ENCODE measurements at places on chromosomes 12 and 14. TPM values are rescaled to one million over a fixed set of nuclear protein-coding genes. Genes with fewer than 3 reads are reported as not detected.

GRCh38 chr14:64476438-64476837 is 11.1 kb downstream of the AKAP5 start:
- DNase-seq = no peak

DNA sequence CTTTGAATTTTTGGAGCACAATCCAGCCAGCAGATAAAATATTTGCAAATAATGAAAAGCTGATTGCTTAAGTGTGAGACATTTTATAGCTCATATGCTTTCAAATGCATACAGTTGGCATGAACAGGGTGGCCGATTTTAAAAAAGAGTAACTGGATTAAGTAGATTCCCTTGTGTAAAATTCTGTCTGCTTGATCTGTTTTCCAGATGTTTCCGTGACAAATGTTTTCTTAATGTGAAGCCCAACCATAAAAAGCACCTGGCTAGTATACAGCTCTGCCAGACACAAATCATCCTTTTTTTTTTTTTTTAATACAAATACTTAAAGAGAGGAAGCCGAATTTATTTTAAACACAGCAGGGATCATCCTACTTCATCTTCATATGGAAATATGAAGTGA is 440.7 kb downstream of the CCER1 start:
- no peak for DNase-seq

DNA sequence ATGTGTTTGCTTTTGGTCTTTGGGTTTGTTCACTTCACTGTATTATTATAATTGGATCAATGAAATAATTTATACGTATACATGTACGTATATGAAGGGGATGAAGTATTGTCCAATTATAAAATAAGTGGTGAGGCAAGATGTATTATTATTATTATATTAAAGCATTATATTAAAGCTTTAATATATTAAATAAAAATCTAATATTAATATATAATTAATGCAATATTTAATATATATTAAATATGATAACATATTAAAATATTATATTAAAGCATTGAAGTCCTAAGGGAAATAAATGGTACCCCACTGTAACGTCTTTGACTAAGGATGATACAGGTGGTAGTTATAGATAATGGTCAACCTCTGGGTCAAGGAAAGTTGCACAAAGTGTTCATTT is 63.7 kb upstream of the RTL1 start:
- no peak for DNase-seq

- DNase-seq = no peak
These were observed 430 bp downstream of the SLC41A2 start for GRCh38 chr12:104957719-104958000.

DNA sequence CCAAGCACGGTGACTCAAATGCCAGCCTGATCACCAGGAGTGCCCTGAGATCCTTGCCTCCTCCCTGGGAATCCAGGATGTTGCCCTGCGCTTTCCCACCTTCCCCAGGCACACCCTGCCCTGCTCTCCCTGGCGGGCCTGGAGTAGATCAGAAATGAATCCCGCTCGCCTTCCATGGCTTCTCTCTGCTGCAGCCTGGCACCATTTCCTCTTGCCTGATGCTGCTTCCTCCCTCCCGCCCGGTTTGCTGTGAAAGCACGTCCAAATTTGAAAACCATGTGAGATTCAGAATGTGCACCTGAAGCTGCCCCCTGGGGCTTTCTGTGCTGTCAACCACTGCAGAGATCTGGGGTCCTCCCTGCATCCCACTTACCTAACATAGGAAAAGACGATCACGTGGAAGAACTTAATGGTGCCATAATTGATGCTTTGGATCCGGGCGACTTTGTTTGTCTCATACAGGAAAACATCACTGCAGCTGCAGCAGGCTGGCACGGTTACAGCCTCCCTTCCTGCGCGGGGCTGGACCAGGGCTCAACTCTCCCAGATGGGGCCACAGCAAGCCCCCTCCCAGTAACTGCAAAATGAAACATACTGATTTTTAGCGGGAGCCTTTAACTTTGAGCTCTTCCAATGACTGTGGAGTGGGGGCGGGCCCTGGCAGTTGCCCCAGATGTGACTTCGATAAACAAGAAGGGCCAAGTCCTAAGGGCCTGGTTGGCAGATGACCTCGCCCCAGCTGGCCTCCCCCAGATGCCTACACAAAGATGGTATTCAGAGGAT is 24.9 kb upstream of the C12orf76 start:
- DNase-seq = peak; percentile 10

OR4E2 gene
- not detected for polyA plus RNA-seq
